ENCODE measurements at places on chromosomes 2 and 18. TPM values are rescaled to one million over a fixed set of nuclear protein-coding genes. Genes with fewer than 3 reads are reported as not detected.

The RBBP8 gene
- 64.2 TPM for total RNA-seq

The WNT6 gene
- not detected for total RNA-seq

The CYS1 gene
- 20.8 TPM for total RNA-seq

The CYTIP gene
- 1.3 TPM for total RNA-seq

The CYRIA gene
- 2.0 TPM for total RNA-seq

The OTX1 gene
- total RNA-seq, result not detected

The NR4A2 gene
- not detected for total RNA-seq

The CRYBA2 gene
- total RNA-seq, result not detected

The KATNAL2 gene
- 0.06 TPM for total RNA-seq

The UPP2 gene
- not detected for total RNA-seq

The RFTN2 gene
- not detected for total RNA-seq

The CD302 gene
- total RNA-seq, result 1.7 TPM

The RSAD2 gene
- under 0.01 TPM for total RNA-seq

The ADAM23 gene
- 0.92 TPM for total RNA-seq

The CHAC2 gene
- 21.1 TPM for total RNA-seq

The GALR1 gene
- not detected for total RNA-seq

The KIAA2012 gene
- not detected for total RNA-seq

The TXNL1 gene
- total RNA-seq, result 51.4 TPM

The RAB31 gene
- total RNA-seq, result 31.2 TPM

The SEH1L gene
- total RNA-seq, result 44.4 TPM

Data from epithelial cell of proximal tubule (primary cell).